Suppressor macrophage treated with lipopolysaccharide for 4 hours (primary cell): ENCODE measurements at places on chromosomes 7 and 10.

- no peak for DNase-seq
Measured at GRCh38 chr10:111281516-111281915, 204.7 kb downstream of the ADRA2A start.

- DNase-seq, result no peak
Measured at GRCh38 chr10:48671914-48672595, 12.6 kb upstream of the WDFY4 start.

- DNase-seq, result peak; percentile 31
Measured at GRCh38 chr10:26367771-26368170, 70.4 kb upstream of the APBB1IP start.

GRCh38 chr7:28155019-28155660, 25.5 kb downstream of the JAZF1 start:
- peak; percentile 89 for DNase-seq

DNA sequence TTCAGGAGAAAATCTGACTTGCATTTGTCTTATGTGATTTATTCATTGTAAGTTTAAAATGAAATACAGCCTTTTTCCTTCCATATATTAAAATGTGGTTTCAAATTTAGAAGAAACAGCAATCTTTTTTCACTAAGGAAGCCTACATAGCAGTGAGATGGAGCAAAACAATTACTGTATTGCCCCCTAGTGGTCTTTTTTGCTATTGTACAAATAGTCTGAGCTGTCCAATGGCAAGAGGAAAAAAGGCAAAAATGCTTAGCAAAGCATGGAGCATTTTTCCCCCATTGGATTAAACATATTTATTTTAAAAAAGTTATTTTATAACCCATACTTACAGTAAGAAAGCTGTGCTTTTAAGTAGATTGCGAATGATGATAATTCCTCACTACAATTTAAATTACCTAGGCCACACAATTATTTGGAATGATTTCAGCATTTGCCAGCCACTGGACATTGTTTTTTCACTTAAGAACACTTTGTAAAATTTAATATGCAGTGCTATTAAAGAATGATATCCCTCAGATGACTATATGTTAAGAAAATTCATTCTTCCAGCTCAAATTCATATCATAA, 119.5 kb downstream of the CPED1 start:
- peak; percentile 83 for DNase-seq

- peak; percentile 91 for DNase-seq
Measured at GRCh38 chr7:30564243-30564892, 30.3 kb upstream of the GARS1 start.

DNA sequence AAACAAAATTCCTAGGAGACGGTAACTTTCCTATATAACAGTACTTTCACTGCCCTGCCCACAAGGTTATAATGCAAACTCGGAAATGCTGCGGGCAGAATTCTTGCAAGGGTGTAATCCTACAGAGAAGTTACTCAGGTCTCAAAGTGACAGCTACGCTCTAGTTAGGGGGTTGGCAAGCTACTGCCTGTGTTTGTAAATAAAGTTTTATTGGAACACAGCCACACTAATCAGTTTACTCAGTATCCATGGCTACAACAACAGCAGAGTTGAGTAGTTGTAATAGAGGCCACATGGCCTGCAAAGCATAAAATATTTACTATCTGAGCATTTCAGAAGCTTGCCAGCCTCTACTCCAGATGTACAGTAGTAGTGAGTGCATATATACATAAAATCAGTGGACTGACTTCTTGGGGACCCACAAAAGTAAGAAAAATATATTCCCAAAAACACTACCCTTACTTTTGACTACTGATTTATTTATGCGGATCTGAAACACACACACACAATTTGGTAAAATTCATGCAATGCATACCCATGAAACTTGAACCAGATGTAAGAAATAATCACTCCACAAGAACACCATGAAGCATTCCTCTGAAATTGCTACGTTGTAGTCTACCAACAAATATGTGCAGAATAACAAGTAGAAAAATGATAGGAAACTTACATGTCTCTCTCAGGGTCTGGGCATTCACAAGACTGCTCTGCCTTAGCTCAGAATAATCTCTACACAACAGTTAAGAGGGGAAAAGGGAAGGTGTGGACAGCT, 53.0 kb downstream of the SMURF1 start:
- DNase-seq, result no peak

- DNase-seq, result peak; percentile 69
Measured at GRCh38 chr7:37670436-37670835, 13.1 kb upstream of the GPR141 start.

DNA sequence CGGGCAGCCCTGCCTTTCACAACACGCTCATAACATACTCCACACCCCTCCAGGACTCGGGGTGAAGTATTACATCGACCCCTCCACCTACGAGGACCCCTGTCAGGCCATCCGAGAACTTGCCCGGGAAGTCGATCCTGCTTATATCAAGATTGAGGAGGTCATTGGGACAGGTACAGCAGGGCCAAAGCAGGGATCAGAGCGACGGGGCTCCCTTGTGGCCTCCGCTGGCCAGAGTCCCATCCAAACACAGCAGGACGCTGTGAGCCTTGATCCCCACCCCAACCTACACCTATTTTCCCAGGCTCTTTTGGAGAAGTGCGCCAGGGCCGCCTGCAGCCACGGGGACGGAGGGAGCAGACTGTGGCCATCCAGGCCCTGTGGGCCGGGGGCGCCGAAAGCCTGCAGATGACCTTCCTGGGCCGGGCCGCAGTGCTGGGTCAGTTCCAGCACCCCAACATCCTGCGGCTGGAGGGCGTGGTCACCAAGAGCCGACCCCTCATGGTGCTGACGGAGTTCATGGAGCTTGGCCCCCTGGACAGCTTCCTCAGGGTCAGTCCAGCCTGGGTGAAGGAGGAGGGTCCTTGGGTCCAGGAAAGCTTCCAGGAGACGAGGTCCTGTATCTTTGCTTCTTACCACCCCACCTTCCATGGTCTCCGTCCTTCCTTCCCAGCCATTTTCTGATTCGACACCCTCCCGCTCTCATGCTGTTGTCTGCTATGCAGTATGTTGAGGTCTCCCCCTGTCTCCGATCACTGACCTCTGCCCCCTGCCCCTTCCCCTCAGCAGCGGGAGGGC, 13.5 kb downstream of the EPHB6 start:
- no peak for DNase-seq

GRCh38 chr10:121928528-121928884, 675 bp upstream of the ATE1 start:
- DNase-seq, result peak; percentile 16

- DNase-seq, result peak; percentile 49
Measured at GRCh38 chr10:99709480-99710229, 22.3 kb downstream of the COX15 start.

DNA sequence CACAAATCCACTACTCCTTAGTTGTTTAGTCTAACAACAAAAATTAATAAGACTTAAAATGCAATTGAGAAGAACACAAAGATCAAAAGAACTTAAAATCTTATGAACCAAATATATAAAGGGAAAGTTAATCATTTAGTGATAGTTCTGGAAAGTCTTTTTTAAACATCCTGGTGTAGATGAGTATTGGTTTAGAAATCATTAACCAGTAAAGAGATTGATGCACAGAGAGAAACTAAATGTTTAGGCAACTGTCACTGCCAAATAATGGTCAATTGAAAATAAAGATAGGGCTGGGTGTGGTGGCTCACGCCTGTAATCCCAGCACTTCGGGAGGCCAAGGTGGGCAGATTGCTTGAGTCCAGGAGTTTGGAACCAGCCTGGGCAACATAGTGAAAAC, 44.9 kb downstream of the SP8 start:
- DNase-seq, result no peak

DNA sequence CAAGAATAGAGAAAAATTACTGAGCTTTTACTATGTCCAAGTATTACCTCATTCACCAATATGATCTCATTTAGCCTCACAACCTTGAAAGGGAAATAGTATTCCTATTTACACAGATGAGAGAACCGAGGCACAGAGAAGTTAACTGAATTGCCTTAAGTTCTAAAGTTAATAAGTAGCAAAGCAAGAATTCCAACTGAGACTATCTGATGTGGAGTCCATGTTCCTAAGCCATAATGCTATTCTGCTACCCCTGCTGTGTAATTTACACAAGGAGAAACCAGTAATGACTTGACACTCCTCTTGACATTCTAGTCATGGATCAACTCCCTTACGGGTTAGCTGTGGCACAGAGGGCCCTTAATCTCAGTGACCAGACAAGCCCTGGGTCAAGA, 60.7 kb downstream of the ABCB4 start:
- no peak for DNase-seq

DNA sequence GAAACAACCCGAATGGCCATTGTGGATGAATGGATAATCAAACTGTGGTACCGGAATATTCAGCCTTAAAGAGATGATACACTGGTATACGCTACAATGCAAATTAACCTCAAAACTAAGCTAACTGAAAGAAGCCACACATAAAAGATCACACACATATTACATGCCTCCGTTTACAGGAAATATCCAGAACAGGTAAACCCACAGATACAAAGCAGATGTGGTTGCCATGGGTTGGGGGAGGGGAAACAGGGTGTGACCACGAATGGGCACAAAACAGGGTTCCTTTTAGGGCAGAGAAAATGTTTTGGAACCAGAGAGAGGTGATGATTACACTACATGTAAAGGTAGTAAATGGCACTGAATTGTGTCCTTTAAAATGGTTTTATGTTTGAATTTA, 16.6 kb downstream of the ESYT2 start:
- no peak for DNase-seq

DNA sequence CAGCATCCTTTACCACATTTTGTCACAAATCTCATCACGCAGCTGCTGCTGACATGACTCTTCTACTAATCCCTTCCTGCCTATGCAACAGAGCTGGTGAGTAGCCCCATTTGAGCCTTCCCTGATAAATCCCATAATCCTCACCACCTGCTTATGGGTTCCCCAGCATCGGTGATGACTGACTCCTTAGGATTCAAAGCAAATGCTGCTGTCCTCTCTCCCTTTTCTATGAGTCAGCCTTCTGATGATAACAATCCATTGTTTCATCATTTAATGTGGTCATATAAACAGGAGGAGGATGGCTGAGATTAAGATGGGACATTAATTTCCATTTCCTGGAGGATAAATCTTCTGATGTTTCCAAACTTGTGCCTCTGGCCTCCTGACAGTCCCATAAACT, 73.4 kb downstream of the SORCS1 start:
- no peak for DNase-seq

- no peak for DNase-seq
Measured at GRCh38 chr10:37760817-37761216, 96.6 kb downstream of the ZNF248 start.

GRCh38 chr7:149869867-149870266, 3.9 kb upstream of the ATP6V0E2 start:
- no peak for DNase-seq

DNA sequence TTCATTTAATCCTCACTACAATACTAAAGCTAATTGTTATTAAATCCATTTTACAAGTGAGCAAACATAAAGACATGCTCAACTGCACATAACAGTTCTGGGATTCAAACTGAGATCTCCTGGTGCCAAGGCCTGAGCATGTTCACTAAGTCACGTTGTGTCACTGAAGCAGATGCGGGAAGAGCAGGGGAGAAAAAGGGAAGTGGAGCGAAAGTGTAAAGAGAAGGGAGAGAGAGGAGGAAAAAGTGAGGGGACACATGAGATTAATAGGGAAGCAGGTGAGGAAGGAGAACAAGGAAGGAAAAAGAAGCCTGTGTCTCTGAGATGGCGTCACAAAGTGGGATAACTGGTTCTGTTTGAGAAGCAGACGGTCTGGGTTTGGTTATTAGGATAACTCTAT, 38.9 kb upstream of the KAT6B start:
- peak; percentile 27 for DNase-seq

DNA sequence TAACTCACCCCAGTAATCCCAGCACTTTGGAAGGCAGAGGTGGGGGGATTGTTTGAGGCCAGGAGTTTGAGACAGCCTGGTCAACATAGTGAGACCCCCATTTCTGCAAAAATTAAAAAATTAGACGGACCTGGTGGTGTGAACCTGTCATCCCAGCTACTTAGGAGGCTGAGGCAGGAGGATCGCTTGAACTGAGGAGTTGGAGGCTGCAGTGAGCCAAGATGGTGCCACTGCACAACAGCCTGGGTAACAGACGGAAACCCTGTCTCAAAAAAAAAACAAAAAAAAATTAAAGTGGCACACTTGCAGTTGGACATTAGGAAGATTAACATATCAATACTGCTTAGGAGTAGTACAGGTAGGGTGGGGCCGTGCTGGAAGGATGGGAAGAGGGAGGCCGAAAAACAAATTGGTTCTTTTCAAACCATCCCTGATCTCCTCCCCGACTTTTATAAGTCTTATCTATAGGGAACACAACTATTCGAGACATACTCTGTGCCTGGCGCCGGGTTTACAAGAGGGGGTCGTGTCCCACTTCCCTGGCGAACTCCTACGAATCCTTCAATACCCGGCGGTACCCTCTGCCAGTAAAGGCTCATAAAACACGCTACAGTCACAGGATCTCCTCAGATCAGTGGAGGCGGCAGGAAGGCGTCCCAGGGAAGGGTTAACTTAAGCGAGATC, 628 bp downstream of the TAF6 start:
- DNase-seq, result no peak

DNA sequence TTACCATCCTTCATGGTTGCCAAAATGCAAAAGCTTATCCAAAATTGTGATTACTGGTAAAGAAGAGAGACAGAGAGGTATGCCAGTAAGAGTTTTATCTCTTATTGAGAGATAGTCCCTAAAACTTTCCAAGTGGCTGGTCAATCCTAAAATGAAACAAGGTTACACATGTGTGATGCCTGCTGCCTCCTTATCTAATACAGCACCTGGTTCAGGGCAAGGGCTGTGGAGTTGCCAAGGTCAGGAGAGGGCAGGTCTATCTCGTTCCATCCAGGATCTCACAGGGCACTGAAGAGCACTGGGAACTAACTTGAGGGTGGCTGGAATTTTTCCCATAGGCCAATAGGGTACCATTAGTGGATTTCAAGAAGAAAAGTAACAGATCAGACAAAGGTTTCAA, 18.3 kb downstream of the VOPP1 start:
- no peak for DNase-seq

GRCh38 chr10:21831986-21832820, 171.3 kb downstream of the DNAJC1 start:
- no peak for DNase-seq

- no peak for DNase-seq
Measured at GRCh38 chr7:121945066-121945465, 72.1 kb downstream of the PTPRZ1 start.

- DNase-seq, result no peak
Measured at GRCh38 chr10:61175316-61175715, 231.3 kb upstream of the RHOBTB1 start.

- no peak for DNase-seq
Measured at GRCh38 chr7:47313564-47313963, 268.3 kb downstream of the TNS3 start.

DNA sequence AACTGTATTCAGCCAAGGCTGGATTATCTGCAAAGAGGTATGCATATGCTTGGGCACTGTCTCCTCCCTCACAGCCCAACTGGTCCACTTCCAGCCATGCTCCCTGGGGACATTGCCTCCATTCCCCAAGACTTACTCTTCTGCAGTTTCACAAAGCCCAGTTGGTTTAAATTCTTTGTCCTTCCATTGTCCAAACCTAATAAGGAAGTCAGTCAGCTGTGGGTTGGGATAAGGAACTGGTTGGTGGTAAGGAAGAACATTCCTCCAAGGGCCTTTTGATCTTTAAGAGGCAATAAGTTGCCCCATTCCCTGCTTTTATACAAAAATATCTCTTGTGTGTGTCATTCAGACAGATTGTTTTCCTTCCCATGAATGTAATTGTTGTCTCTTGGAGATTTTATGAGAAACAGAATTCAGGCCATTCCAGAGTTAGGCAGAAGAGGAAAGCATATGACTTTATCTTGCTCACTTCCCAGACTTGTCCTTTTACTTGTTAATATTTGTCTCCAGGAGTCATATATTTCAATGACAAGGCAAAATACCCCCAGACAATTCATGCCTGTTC, 673.7 kb downstream of the SUGCT start:
- no peak for DNase-seq
